ENCODE measurements at places on chromosomes 2 and 18.

DNA sequence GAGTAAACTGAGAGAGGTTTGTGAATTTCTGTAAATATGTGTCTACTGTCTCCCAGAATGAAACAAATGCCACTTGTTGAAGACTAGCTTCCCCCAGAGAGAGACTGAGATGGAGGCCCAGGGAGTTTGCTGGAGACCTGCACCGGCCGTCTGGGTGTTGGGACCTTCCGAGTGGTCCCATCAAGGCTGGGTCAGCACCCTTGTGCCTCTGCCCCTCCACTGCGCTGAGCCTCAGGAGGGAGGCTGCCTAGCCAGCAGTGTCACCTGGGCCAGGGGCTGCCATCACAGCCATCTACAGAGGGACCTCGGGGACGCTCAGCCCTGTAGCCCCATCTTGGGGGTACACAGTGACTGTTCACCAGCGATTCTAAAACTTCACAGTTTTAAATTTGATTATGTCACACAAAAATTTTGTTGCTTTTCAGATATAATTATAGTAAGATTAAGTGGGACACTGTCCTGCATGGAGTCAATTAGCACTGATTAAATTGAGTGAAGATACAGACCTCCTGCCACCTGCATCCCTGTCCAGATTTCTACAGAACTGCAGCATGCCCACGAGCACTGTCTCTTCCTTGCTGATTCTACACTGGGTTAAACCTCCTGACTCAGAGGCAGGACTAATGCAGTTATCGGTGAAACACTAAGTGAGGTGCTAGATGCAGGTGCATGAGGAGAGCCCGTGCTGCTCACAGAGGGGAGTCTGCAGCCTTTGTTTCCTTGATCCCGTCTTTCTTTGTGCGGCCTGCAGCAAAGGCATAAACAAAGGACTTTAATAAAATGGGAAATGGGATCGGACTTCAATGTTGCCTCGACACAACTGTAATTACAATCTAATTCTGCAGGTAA lies 50.5 kb downstream of the TMEM18 start:
- no peak for DNase-seq

- no peak for DNase-seq
Measured at GRCh38 chr2:75342504-75343175, 143.3 kb upstream of the TACR1 start.

GRCh38 chr2:1634681-1635341 lies 109.5 kb downstream of the PXDN start:
- DNase-seq: no peak

- DNase-seq: no peak
Measured at GRCh38 chr2:200297989-200298388, 8.5 kb upstream of the SPATS2L start.

GRCh38 chr2:201128033-201128432 lies 12.1 kb downstream of the CFLAR start:
- DNase-seq: no peak

- DNase-seq: no peak
Measured at GRCh38 chr18:63138436-63139340, 180.9 kb downstream of the BCL2 start.

DNA sequence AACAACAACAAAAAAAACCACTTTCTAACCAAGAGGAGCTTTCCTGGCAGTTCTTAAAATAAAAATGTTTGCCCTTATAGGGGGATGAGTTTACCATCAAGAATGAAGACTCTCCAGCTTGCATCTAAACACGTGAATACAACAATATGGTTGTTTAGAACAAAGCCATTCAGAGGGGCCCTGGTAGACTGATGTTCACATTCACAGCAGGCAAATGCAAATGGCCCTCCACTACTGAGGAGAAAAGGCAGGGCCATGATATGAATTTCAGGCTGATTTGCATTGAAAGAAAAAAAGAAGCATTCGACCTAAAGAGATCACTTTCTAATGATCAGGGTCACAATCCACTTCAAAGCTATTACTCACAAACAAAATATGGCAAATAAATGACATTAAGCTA lies 65.3 kb upstream of the OTOS start:
- DNase-seq: no peak

Measured in NCI-H2081 treated with DMSO at 0.1 percent for 48 hours (cell line).